ENCODE measurements at places on chromosomes 12 and 14.

GRCh38 chr12:58069268-58069963 is 128.0 kb downstream of the ATP23 start:
- DNase-seq = no peak

GRCh38 chr14:105153331-105153731 is 15.2 kb downstream of the JAG2 start:
- no peak for DNase-seq

DNA sequence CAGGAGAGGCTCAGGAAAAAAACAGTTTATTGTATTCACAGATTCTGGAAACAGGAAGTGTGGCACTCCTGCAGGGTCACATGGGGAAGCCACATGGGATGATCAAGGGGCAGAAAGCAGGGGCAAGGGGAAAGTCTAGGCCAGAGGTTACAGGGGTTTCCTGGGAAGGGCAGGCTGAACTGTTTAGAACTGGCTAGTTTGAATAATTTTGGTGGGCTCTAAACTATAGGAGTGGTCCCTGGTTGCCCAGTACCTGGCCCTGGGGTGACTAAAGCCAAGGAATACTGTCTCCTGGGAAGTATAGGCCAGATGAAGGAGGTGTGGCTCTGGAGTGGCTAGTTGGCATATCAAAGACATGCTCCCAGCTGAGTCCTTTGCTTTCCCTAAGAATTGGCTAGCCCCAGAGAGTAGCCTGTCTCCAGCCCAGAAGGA is 169.2 kb downstream of the SLC41A2 start:
- no peak for DNase-seq

- DNase-seq = no peak
Measured at GRCh38 chr12:6928703-6929407, 1.1 kb downstream of the ATN1 start.

DNA sequence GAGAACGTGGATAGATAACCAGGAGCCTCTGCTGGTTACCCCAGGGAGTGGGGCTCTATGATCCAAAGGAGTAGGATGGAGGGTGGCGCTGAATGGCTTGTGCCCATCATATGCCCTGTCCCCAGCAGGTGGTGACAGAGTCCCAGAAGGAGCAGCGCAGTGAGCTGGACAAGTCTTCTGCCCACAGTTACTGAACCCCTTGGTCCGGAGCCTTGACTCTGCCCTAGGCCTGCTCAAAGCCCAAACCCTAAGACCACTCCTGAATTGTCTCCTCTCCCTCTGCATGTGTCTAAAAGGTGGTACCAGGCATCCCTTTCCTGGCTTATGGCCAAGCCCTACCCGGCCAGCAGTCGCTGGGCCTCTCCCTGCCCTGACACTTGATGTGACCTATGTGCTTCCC is 3.2 kb downstream of the PRPH start:
- no peak for DNase-seq

- no peak for DNase-seq
Measured at GRCh38 chr14:77240336-77240915, 30.6 kb downstream of the NGB start.

GRCh38 chr12:124422570-124423523 is 128.0 kb downstream of the RFLNA start:
- no peak for DNase-seq

All from CD8-positive, alpha-beta memory T cell (primary cell).